Lung (tissue), 17 donors: ENCODE measurements at places on chromosomes 1 and 21. TPM values are rescaled to one million over a fixed set of nuclear protein-coding genes. Genes with fewer than 3 reads are reported as not detected.

DNA sequence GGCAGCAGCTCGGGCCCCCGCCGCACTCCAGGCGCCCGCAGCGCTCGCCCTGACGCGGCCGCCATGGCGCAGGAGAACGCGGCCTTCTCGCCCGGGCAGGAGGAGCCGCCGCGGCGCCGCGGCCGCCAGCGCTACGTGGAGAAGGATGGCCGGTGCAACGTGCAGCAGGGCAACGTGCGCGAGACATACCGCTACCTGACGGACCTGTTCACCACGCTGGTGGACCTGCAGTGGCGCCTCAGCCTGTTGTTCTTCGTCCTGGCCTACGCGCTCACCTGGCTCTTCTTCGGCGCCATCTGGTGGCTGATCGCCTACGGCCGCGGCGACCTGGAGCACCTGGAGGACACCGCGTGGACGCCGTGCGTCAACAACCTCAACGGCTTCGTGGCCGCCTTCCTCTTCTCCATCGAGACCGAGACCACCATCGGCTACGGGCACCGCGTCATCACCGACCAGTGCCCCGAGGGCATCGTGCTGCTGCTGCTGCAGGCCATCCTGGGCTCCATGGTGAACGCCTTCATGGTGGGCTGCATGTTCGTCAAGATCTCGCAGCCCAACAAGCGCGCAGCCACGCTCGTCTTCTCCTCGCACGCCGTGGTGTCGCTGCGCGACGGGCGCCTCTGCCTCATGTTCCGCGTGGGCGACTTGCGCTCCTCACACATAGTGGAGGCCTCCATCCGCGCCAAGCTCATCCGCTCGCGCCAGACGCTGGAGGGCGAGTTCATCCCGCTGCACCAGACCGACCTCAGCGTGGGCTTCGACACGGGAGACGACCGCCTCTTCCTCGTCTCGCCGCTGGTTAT, 2.8 kb downstream of the KCNJ9 start:
- peaks cover 6% of the 10 kb centered on the region for H3K36me3 ChIP-seq
- no peak overlapping the region for H3K27ac ChIP-seq
- no peaks in the 10 kb centered on the region for H3K4me1 ChIP-seq
- peaks cover 38% of the 10 kb centered on the region for H3K27me3 ChIP-seq
- H3K4me3 ChIP-seq, result no peak overlapping the region

- no peak overlapping the region for H3K27ac ChIP-seq
- no peaks in the 10 kb centered on the region for H3K36me3 ChIP-seq
- no peak for DNase-seq
- no peaks in the 10 kb centered on the region for H3K27me3 ChIP-seq
These were observed 3.2 kb upstream of the DENND1B start for GRCh38 chr1:197778366-197778945.

GRCh38 chr1:86137436-86137835, 19.1 kb downstream of the COL24A1 start:
- no peak for DNase-seq
- H3K4me3 ChIP-seq, result no peak overlapping the region
- H3K27ac ChIP-seq, result no peak overlapping the region
- H3K4me1 ChIP-seq, result no peaks in the 10 kb centered on the region
- no peaks in the 10 kb centered on the region for H3K36me3 ChIP-seq

DNA sequence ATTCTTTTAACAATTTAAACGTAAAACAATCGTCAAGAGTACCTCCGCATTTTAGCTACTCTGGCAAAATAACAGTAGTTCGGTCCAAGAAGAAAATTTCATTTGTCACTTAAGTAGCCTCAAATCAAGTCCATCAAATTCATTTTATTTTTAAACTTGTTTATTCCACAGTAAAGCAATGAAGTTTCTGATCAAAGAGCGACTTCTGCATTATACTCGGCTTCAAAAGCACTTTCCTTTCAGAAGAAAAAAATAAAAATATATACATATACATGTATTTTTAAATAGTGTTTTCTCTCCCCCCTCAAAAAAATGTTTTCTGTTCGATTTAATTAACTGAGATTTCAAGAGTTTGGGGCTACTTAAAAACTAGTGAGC, 115.0 kb downstream of the RERE start:
- H3K4me1 ChIP-seq, result peaks cover 23% of the 10 kb centered on the region
- no peak for DNase-seq
- H3K4me3 ChIP-seq, result peak overlapping the region; percentile 42
- no peaks in the 10 kb centered on the region for H3K36me3 ChIP-seq
- no peaks in the 10 kb centered on the region for H3K27me3 ChIP-seq

- H3K4me3 ChIP-seq, result no peak overlapping the region
- DNase-seq, result no peak
- H3K36me3 ChIP-seq, result no peaks in the 10 kb centered on the region
These were observed 84.6 kb downstream of the LAMC2 start for GRCh38 chr1:183270541-183271141.

- H3K4me1 ChIP-seq, result peaks cover 22% of the 10 kb centered on the region
- no peaks in the 10 kb centered on the region for H3K27me3 ChIP-seq
- no peak overlapping the region for H3K4me3 ChIP-seq
- no peaks in the 10 kb centered on the region for H3K36me3 ChIP-seq
- no peak for DNase-seq
These were observed 131.9 kb upstream of the C1orf105 start for GRCh38 chr1:172288581-172288980.

- H3K27ac ChIP-seq, result no peak overlapping the region
- H3K36me3 ChIP-seq, result no peaks in the 10 kb centered on the region
- DNase-seq, result no peak
These were observed 20.4 kb upstream of the RCAN1 start for GRCh38 chr21:34635307-34635706.

DNA sequence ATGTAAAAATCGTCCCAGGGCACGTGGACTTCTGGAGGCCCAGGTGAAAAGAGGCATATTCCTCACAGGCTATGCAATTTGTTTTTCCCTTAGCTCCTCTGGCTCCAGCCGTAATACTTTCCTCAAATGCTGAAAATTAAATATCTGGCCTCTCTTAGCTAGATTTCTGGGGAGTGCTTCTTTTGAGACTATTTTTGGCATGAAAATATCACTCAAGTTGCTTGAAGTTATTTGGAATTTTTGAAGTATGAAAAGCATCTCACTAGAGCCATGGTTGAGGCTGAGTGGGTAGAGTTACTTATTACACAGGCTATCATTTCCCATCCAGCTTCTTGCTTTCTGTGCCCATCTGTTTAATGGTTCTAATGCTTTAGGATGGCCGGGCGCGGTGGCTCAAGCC, 59.7 kb downstream of the MYOM3 start:
- H3K4me3 ChIP-seq, result no peak overlapping the region
- peak; percentile 29 for DNase-seq
- H3K27me3 ChIP-seq, result no peaks in the 10 kb centered on the region
- H3K36me3 ChIP-seq, result no peaks in the 10 kb centered on the region
- no peak overlapping the region for H3K27ac ChIP-seq
- H3K4me1 ChIP-seq, result no peaks in the 10 kb centered on the region

GRCh38 chr21:46027851-46028493, 46.4 kb downstream of the COL6A1 start:
- no peaks in the 10 kb centered on the region for H3K36me3 ChIP-seq
- H3K4me1 ChIP-seq, result no peaks in the 10 kb centered on the region
- no peak overlapping the region for H3K27ac ChIP-seq
- H3K27me3 ChIP-seq, result no peaks in the 10 kb centered on the region
- peak; percentile 93 for DNase-seq

DNA sequence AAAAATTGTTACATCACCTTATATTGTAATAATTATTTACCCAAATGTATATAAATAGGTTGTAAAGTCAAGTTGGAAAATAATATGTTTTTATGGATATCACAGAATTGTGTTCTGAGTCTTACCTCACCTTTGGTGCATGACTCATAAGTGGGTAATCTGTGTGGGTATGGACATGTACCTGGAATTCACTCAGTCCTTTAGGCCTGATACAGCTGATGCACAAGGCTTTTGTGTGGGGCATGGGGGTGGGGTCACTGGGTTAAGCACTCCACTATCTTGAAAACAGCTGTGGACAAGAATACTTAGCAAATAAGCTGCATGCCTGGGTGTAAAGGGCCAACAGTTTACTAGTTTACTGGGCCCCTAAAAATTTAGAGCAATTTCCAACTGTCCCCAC, 34.4 kb downstream of the INKA2 start:
- DNase-seq, result no peak
- no peak overlapping the region for H3K27ac ChIP-seq
- H3K4me1 ChIP-seq, result no peaks in the 10 kb centered on the region
- H3K4me3 ChIP-seq, result no peak overlapping the region
- H3K27me3 ChIP-seq, result no peaks in the 10 kb centered on the region
- H3K36me3 ChIP-seq, result peaks cover 45% of the 10 kb centered on the region

- H3K27ac ChIP-seq, result no peak overlapping the region
- H3K27me3 ChIP-seq, result no peaks in the 10 kb centered on the region
- no peaks in the 10 kb centered on the region for H3K36me3 ChIP-seq
- no peak overlapping the region for H3K4me3 ChIP-seq
- no peaks in the 10 kb centered on the region for H3K4me1 ChIP-seq
These were observed 24.5 kb upstream of the GNPAT start for GRCh38 chr1:231216498-231216897.

- H3K4me3 ChIP-seq, result no peak overlapping the region
- H3K27ac ChIP-seq, result no peak overlapping the region
- peak; percentile 76 for DNase-seq
- H3K27me3 ChIP-seq, result no peaks in the 10 kb centered on the region
- H3K36me3 ChIP-seq, result no peaks in the 10 kb centered on the region
These were observed 221.5 kb downstream of the RERE start for GRCh38 chr1:8595941-8596340.

DNA sequence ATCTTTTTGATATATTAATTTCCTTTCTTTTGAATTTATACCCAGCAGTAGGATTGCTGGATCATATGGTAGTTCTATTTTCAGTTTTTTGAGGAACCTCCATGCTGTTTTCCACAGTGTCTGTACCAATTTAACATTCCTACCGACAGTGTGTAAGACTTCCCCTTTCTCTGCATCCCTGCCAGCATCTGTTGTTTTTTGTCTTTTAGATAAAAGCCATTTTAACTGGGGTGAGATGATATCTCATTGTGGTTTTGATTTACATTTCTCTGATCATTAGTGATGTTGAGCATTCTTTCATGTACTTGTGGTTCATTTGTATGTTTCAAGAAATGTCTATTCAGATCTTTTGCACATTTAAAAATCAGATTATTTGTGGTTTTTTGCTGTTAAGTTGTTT, 62.4 kb upstream of the STUM start:
- no peak for DNase-seq
- H3K27me3 ChIP-seq, result no peaks in the 10 kb centered on the region
- H3K4me3 ChIP-seq, result no peak overlapping the region
- H3K36me3 ChIP-seq, result no peaks in the 10 kb centered on the region
- peaks cover 6% of the 10 kb centered on the region for H3K4me1 ChIP-seq

- no peaks in the 10 kb centered on the region for H3K27me3 ChIP-seq
- no peak for DNase-seq
- no peaks in the 10 kb centered on the region for H3K36me3 ChIP-seq
- H3K4me1 ChIP-seq, result peaks cover 10% of the 10 kb centered on the region
- no peak overlapping the region for H3K4me3 ChIP-seq
- H3K27ac ChIP-seq, result no peak overlapping the region
These were observed 1.6 kb upstream of the LEFTY1 start for GRCh38 chr1:225890346-225891228.

DNA sequence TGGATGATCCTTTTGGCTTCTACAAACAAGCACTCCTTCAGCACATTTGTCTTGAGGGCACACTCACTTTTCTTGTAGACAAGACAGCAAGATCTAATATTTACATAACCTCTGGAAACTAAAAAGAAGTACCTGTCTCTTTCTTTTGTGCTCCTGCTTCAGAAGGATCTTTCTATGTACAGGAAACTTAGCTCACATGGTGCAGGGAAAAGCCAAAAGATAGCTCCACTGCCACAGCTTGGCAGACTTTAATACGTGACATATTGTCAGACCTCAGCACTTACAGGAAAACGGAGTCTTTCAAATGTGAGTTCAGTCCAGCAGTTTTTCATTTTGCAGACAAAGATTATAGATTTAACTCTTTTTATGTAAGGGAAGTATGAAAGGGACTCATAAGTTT, 225.5 kb upstream of the SAMSN1 start:
- H3K4me3 ChIP-seq, result no peak overlapping the region
- no peak overlapping the region for H3K27ac ChIP-seq
- peak; percentile 1 for DNase-seq
- H3K4me1 ChIP-seq, result no peaks in the 10 kb centered on the region
- no peaks in the 10 kb centered on the region for H3K36me3 ChIP-seq

- no peaks in the 10 kb centered on the region for H3K4me1 ChIP-seq
- no peak overlapping the region for H3K4me3 ChIP-seq
- H3K27me3 ChIP-seq, result no peaks in the 10 kb centered on the region
- peak overlapping the region; percentile 17 for H3K27ac ChIP-seq
- no peak for DNase-seq
- no peaks in the 10 kb centered on the region for H3K36me3 ChIP-seq
These were observed 26.1 kb downstream of the KCNJ15 start for GRCh38 chr21:38282921-38283320.

DNA sequence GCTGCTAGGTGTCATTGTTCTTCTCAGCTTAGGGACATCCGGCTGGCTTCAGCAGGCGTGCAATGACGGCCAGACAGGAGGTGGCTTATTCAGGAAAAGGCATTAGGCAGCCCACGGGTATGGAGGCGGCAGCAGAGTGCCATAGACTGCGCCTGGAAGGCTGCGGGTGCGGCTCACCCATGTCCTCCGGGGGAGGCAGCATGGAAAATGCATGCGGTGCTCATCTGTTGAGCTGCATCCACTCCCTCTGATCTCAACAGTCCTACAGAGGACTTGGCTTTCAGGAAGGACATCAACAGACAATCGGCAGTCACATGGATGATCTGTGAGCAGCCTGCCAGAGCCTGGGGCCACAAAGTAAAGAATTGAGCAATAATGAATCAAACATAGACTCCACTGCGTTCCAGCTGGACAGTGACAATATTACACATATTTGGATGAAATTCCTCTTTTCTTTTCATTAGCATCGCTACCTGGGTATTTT, 42.9 kb downstream of the UMODL1 start:
- no peak for DNase-seq
- no peaks in the 10 kb centered on the region for H3K27me3 ChIP-seq
- no peak overlapping the region for H3K27ac ChIP-seq
- no peak overlapping the region for H3K4me3 ChIP-seq
- H3K36me3 ChIP-seq, result no peaks in the 10 kb centered on the region

DNA sequence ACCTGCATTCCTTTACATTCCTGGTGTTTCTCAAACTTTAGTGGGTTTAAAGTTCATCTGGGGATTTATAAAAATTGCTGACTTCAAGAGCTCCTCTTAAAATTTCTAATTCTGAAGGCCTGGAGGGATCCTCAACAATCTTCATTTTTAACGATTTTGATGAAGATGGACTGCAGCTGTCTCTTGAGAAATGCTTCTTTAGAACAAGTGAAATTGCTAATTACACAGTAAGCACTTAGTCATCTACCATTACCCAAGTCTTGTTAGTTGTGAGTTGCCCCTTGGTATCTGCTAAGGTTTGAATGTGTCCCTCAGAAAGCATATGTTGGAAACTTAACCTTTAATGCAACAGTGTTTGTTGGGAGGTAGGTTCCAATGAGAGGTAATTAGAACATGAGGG, 163.7 kb downstream of the LTN1 start:
- no peak for DNase-seq
- H3K4me3 ChIP-seq, result no peak overlapping the region
- no peak overlapping the region for H3K27ac ChIP-seq
- H3K27me3 ChIP-seq, result no peaks in the 10 kb centered on the region
- H3K4me1 ChIP-seq, result no peaks in the 10 kb centered on the region

GRCh38 chr1:154191990-154192461, at the start of gene TPM3:
TSS of gene TPM3 (minus strand) at chr1:154192100. CDS start at chr1:154192018, 82 bp downstream.
- H3K27me3 ChIP-seq, result peaks cover 4% of the 10 kb centered on the region
- no peaks in the 10 kb centered on the region for H3K36me3 ChIP-seq
- no peak within 1 kb of the TSS for H3K27ac ChIP-seq
- H3K4me3 ChIP-seq, result no peak within 1 kb of the TSS
- H3K4me1 ChIP-seq, result no peaks in the 10 kb centered on the region
- no peak for DNase-seq

- no peak overlapping the region for H3K27ac ChIP-seq
- no peaks in the 10 kb centered on the region for H3K4me1 ChIP-seq
- H3K36me3 ChIP-seq, result peaks cover 4% of the 10 kb centered on the region
- no peak overlapping the region for H3K4me3 ChIP-seq
These were observed 19.6 kb downstream of the PEX14 start for GRCh38 chr1:10494418-10494753.

The ARTN gene
- total RNA-seq, result 0.23 TPM

The LAX1 gene
- 2.4 TPM for total RNA-seq
